ENCODE measurements at places on chromosomes 16 and 17.
A peak's percentile ranks its signal among the peaks of the same experiment; 100 is the strongest.

GRCh38 chr17:61208301-61209105, 191.1 kb upstream of the TBX2 start:
- peak; percentile 23 for DNase-seq

GRCh38 chr17:41636652-41637051, 12.3 kb upstream of the KRT17 start:
- no peak for DNase-seq

DNA sequence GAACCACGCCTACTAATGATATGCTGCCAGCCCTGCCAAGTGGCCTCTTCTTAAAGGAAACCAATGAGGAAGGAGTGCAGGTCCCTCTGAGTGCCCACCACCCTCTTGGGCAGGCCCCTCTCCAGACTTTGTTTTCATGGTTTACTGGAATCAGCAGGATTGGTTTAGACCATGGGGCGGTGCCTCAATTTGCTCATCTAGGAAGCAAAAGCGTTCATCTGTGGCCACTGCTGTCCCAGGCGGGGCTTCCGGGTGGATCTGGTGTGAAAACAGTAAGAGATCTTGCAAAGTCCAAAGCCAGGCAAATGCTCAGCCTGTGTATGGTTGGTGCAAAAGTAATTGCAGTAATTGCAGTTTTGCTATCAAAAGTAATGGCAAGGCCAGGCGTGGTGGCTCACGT, 71.3 kb downstream of the AMFR start:
- DNase-seq: no peak

GRCh38 chr17:79211061-79211770, 136.6 kb downstream of the ENGASE start:
- DNase-seq: no peak

- DNase-seq: peak; percentile 73
Observed at GRCh38 chr17:28982131-28982793, 23.6 kb downstream of the SEZ6 start.

- DNase-seq: peak; percentile 75
Observed at GRCh38 chr17:19263641-19264051, 26.5 kb downstream of the EPN2 start.

- no peak for DNase-seq
Observed at GRCh38 chr16:30358577-30358936, 3.4 kb upstream of the CD2BP2 start.

DNA sequence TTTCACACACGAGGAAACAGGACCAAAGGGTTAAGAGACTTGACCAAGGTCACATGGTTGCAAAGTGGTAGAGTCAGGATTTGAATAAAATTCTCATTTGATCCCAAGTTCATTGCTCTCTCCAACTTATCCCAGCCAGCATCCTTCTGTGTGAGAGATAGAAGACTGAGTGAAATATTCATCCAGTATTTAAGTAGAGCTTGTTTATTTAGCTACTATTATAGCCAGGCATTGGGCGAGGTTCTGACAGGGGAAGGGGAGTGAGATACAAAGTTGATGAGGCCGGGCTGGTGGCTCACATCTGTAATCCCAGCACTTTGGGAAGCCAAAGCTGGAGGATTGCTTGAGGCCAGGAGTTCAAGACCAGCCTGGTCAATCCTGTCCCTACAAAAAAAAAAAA, 4.4 kb downstream of the ITGAL start:
- DNase-seq: no peak

GRCh38 chr17:4440690-4441686, 7.2 kb downstream of the SPNS3 start:
- DNase-seq: no peak

- peak; percentile 92 for DNase-seq
Observed at GRCh38 chr17:15260376-15261257, 4.5 kb downstream of the PMP22 start.

DNA sequence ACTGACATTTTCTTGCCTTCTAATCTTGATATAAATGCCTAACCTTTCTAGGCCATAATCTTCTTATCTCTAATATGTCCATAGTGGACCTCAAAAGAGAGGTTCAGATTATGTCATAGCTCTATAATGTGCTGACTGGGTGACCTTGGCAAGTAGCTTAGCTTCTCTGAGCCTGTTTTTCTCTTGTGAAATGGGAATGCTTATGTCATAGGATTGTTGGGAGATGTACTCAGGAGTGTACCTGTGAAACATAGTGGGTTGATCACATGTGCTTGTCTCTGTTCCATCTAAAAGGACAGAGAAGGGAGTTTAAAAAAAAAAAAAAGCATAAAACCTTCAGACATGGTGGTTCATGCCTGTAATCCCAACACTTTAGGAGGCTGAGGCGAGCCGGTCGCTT, 2.4 kb downstream of the MED9 start:
- DNase-seq: no peak

- DNase-seq: no peak
Observed at GRCh38 chr16:72956124-72957064, 91.5 kb downstream of the ZFHX3 start.

- DNase-seq: peak; percentile 68
Observed at GRCh38 chr17:82217120-82217529, 4.5 kb upstream of the CCDC57 start.

- peak; percentile 40 for DNase-seq
Observed at GRCh38 chr17:1957037-1957436, 68.1 kb downstream of the RTN4RL1 start.

DNA sequence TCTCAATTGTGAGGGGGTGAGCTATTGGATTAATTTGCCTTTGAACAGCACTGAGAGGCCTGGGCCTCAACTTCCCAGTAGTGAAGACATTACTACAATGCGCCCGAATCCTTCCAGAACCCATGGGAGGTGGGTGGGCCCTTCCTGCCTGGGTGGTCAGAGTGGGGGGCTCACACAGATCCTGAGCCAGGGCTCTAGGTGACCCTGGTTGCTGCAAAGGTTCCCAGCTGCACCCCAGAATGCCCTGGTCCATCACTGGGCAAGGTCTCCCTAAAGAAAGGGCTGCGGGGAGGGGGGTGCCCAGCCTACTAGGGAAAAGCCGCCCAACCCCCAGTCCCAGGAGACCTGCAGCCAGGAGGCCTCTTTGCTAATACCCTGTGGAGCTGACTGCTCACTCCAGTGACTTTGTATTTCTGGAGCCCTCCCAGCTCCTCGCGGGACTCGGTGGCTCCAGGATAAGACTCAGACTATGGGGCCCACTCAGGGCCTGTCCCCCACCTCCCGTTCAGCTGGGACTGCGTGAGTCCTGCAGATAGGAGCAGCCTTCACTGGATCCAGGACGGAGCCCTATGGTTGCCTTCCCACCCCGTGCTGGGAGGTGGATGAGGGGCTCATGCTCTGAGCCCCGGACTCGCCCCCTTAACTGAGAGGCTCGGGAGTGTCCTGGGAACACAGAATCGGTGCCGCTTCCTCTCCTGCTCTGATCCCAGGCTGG, 40.2 kb downstream of the SLC7A5 start:
- DNase-seq: no peak

DNA sequence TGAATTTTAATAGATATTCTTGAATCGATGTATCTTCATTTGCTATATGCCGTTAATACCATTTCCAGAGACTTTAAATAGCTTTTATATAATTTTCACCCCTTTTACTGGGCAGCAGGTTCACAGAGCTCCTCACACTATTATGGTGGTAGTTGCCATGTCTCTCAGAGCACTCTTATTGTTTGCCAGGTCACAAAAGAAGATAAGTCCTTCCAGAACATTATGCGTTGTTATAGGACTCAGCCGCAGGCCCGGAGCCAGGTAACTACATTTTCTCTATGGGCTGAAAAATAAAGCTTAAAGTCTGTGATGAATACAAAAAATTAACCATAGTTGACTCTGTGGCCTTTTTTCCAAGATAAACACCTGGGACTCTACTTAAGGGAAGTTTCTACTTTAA, 24.0 kb downstream of the AKTIP start:
- no peak for DNase-seq

GRCh38 chr16:57538235-57538721, 1.9 kb upstream of the CCDC102A start:
- no peak for DNase-seq

DNA sequence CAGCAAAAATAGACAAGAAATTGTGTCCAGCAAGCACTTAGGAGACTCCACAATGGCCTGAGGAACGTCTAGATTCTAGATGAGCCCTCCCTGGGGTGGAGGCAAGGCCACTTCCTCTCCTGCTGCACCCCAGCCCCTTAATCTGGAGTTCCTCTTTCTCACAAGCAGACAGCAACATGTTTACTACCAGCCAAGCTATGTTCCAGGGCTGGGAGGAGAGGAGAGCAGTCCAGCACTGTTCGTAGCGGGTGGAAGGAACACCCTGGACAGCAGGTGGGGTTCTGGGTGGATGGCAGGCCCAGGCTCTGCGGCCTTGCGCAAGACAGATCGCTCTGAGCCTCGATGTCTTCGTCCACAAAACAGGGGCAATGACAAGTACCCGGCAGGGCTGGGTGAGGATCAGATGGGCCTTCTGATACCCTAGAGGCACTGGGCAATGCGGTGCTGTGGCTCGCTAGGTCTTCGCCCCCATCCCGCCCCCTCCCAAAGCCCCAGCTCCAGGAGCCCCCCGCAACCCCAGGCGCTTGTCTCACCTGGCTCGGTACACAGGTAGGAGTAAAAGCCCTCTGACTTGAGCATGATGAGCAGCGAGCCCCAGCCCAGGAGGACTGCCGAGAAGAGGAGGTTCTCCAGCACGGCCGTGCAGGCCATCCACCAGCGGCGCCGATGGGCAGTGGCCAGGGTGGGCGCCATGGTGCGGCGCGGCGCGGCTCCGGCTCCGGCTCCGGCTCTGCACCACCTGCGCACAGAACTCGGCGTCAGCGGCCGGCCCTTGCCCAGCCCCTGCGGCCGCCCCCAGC, 1.3 kb downstream of the SLC43A2 start:
- DNase-seq: no peak

DNA sequence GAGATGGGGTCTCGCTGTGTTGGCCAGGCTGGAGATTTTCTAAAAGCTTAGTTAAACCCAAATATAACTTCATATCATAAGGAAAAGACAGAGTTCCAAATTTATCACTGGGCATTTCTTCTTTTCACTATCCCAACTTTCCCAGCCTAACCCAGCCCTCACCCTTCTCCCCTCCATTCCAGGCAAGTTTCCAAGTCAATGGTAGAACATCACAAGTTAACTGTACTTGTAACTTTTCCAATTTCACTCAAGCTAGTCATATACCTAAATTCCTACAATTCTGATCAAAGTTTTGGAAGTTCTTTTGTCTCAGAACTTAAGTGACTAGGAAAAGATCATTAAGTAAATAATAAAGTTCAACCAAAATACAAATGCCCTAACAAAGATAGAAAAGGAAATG, 61.2 kb downstream of the USP32 start:
- DNase-seq: peak; percentile 48

- peak; percentile 2 for DNase-seq
Observed at GRCh38 chr16:50547340-50548124, 664 bp upstream of the NKD1 start.

- no peak for DNase-seq
Observed at GRCh38 chr16:90040152-90041023, 21.1 kb upstream of the DBNDD1 start.

GRCh38 chr17:82883419-82884031, 43.7 kb upstream of the ZNF750 start:
- DNase-seq: no peak

DNA sequence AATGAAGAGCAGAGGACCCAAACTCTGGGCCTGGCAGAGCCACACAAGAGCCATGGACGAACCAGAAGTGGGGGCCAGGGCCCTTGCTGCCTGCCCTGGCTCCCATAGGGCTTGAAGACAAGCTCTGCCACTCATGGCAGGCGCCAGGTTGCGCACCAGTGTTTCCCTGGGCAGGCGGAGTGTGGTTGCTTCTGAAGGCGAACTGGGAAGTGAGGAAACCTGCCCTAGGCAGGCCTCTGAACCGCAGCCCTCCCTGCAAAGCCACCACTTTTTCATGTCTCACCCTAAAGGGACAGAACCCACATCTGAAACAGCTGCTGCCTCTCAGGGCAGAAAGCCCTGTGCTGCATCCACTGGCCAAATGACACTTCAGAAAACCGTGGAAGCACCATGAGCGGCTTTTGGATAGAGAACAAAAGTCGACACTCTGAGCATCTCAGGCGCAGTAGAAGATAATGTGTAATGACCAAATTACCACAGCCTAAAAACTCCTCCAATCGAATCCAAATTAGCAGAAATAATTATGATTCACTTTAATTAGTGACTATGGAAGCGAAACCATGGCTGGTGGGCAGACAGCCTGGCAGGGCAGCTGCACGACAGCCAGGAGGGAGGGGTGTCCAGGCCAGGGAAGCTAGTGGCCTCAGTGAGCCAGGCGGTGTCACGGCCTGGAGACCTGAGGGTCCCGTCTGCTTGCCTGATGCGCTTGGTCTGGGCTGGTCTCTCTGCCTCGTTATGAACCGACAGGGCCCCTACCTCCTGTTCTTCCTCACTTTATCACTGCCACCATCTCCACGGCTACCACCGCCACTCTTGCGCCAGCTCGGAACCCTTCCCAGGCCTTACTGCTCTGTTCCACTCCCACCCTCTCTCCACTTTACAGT, 59.1 kb downstream of the PRMT7 start:
- no peak for DNase-seq

DNA sequence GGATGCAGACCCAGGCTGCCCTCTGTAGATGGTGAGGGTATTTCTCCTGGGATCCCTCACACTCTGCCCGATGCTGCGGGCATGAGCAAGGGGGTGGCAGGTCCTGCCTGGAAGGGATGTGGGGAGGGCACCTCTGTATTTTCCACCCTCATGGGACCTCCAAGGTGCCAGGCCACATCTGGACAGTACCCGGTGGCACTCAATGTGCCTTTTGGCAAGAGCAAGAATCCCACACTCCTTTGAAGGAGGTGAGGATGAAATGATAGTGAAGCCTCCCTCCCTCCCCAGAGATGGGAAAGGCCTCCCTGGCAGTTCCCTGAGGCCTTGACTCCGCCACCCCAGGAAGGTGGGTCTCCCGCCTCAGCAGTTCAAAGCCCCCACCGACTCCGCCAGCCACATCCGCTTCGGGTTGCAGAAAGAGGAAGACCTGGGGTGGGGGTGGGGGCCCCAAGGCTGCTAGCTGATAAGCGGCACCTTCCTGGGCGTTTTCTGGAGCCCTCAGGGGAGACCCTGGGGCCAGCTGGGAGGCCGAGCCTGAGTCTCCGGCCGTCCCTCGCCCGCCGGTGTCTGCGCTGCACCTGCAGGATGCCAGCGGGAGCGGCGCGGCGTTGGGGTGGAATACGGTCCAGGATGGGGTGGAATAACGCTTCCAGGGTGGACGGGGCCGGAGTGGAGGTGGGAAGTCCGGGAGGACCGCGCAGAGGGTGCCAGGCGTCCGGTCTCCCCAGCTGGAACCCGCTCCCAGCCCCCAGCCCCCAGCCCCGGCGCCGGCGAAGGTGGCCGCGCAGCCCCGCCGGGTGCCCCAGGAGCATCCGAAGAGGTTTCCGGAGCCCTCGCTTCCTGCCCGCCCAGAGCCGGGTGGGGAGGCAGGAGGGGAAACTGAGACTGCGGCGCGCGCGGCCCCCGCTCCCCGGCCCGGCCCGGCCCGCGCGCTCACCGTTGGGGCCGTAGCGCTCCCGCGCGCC, 718 bp downstream of the ATP2A3 start:
- DNase-seq: no peak

DNA sequence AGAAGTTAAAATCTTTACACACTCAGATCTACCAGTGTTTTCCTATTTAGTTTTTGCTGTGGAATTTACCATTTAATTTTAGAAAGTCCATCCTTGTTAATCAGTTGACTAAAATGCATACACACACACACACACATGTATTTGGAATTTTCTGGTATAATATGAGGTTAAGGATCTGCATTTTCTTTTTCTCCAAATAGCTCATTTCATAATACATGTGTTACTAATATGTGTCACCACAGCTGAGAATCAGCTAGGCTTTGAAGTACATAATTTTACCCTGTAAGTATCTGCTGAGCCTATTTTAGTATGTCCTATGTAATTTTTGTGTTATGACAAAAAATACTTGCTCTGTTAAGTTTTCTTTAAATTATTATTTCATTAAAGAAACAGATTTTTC, 143.2 kb downstream of the PHKB start:
- DNase-seq: peak; percentile 5
